ENCODE measurements at places on chromosomes 11 and 22.

DNA sequence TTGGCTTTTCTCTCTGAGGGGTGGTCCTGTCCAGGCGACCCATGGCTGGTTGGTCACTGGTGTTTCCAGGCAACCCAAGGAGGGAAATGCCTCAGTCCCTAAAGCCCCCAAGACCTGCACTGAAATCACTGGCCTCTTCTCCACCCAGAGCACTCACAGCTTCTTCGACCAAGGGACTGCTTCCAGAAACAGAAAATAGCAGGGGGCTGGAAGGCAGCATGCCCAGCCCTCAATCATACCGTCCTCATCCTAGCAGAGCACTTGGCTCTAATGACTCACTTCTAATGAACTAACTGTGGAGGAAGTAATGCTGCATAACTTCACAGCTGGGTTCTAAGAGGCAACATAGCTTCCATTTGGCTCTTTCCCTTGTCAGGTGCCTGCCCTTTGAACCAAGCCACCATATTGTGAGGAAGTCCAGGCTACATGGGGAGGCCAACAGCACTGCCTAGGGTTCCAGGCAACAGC, 27.6 kb downstream of the DKK3 start:
- DNase-seq, result no peak

- no peak for DNase-seq
These were observed 1152.1 kb downstream of the TBC1D22A start for GRCh38 chr22:47914481-47915097.

DNA sequence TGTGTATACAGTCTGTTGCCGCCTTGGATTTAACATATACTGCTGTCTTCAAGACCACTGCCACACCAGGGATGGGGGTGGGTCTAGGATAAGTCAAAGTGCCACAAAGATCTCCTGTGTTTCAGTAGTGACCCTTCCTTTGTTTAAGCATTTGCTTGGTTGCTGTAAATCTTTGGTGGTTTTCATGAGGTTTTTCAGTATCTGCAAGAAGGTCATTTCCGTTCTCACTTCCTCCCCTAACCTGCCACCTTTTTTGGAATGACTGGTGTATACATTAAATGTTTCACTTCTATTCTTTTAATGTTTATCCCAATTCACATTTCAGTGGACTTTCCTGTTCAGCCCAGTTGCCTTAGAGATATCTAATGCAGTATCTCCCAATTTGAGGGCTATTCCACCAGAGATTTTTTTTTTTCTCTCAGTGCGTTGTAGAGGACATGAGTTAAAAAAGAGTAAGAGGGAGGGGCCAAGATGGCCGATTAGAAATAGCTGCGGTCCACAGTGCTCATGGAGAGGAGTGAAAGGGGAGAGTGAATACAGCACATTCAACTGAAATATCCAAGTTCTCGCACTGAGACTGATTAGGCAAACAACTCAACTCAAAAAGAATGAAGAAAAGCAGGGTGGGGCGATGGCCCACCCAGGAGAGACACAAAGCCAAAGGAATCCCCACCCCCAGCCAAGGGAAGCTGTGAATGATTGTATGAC, 43.2 kb downstream of the USP47 start:
- no peak for DNase-seq

DNA sequence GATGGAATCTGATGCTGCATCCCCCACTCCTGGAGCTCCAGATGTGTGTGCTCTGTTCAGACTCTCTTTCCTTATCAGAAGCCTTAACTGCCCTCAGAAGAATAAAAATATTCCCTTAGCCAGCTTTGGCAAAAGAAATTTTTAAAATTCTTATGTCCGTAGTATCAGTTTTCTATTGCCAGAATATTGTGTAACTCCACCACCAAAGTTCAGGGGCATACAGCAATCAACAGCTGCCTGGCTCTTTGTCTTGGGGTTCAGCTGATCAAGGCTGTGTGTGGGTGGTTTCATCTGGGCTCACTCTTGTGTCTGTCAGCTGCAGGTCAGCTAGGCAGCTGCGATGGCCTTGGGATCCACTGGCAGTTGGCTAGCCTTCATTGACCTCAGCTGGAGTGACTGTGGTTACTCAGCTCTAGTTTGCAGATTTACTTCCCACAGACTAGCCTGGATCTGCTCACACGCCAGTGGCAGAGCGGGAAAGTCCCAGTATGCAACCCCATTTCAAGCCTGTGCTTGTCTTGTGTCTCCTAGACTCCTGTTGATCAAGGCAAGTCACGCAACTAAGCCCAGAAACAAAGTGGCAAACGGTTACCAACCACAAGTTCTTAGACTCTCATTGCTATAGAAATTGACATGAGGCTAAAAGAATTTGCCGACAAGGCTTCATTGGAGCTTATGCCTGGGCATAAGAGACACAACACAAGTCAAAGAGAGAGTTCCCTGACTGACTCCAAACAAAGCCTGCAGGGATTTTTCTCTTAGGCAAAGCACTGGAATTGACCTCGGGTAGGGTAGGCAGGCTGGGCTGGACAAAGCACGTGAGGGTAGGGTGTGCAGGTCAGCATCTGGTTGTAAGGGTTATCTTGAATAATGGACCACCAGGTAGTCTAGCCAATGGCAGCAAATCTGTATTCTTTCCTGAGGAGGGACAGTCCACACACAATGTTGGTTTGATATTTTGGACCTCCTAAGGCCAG, 7.5 kb downstream of the TMEM138 start:
- DNase-seq, result no peak

DNA sequence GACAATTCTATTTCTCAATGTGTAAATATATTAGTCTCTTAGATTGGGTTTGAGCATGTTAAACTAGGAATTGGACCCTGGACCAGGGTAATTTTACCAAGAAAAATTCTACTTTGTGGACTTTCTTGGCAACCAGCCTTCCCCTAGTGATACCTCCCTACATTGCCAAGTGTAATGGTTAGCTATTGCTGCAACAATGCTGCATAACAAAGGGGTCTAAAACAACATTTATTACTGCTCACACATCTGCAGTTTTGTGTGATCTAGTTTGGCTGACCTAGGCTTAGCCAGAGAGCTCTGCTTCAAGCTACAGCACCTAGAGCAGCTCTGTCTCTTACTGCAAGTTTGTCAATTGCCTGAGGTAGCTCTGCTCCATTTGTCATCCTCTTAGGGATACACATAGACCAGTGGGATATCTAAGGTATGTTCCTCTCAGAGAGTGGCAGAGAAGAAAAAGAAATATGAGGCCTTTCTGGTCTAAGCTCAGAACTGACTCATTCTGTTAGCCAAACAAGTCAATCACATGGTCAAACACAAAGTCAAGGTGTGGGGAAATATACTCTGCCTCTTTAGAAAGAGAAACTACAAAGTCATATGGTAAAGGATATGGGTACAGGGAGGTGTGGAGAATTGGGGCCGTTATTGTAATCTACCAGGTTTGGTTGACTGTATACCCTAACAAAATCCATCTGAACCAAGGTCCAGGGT, 2.0 kb upstream of the LAYN start:
- DNase-seq, result no peak
